Pancreas (tissue), 10 donors: ENCODE measurements at places on chromosomes 5 and 9.
A peak's percentile ranks its signal among the peaks of the same experiment; 100 is the strongest.

GRCh38 chr9:93301291-93301811 lies 117.4 kb downstream of the WNK2 start:
- no peaks in the 10 kb centered on the region for H3K27me3 ChIP-seq
- peak; percentile 63 for DNase-seq
- H3K36me3 ChIP-seq = no peaks in the 10 kb centered on the region

GRCh38 chr5:76425928-76426804 lies 23.1 kb downstream of the IQGAP2 start:
- peaks cover 14% of the 10 kb centered on the region for H3K4me1 ChIP-seq
- no peaks in the 10 kb centered on the region for H3K27me3 ChIP-seq
- DNase-seq = no peak
- no peak overlapping the region for H3K27ac ChIP-seq

GRCh38 chr9:3520564-3520963 lies 5.2 kb downstream of the RFX3 start:
- no peak for DNase-seq
- peaks cover 12% of the 10 kb centered on the region for H3K4me1 ChIP-seq
- H3K36me3 ChIP-seq = no peaks in the 10 kb centered on the region
- no peak overlapping the region for H3K27ac ChIP-seq

DNA sequence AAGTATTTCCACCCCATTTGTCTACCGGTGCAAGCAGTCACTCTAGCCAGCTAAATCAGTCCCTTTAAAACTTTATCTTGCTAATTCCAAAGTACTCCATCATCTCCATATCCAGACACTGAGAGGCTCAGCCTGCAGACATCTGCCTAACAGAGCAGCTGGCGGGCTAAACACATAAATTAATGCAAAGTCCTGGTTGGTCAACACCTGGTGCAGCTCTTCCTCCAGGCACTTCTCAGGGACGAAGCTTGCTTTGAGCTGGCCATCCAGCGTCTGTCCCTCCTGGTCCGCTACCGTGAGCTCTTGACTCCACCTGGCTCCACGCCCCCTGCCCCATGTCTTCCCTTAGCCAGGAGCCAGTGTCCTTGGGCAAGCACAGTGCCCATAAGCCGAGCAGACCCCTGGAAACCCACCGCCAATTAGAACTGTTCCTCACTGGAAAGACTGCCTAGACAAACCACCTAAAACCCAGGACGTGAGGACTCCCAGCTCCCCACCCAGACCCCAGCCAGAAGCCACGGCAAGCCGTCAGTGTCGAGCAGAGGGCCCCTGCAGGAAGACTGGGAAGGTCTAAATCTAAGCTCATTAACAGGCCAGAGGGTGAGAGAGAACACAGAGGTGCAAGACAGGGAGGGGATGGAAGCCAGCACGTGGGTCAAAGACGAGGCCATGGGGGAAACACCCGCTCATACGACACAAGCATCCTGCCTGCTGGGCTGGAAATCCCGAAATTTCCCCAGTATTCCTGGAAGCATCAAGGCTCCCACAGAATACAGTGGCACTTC lies 120.0 kb downstream of the COL23A1 start:
- H3K36me3 ChIP-seq = no peaks in the 10 kb centered on the region
- H3K4me1 ChIP-seq = no peaks in the 10 kb centered on the region
- H3K27ac ChIP-seq = no peak overlapping the region
- no peak for DNase-seq
- no peak overlapping the region for H3K4me3 ChIP-seq
- H3K27me3 ChIP-seq = no peaks in the 10 kb centered on the region

DNA sequence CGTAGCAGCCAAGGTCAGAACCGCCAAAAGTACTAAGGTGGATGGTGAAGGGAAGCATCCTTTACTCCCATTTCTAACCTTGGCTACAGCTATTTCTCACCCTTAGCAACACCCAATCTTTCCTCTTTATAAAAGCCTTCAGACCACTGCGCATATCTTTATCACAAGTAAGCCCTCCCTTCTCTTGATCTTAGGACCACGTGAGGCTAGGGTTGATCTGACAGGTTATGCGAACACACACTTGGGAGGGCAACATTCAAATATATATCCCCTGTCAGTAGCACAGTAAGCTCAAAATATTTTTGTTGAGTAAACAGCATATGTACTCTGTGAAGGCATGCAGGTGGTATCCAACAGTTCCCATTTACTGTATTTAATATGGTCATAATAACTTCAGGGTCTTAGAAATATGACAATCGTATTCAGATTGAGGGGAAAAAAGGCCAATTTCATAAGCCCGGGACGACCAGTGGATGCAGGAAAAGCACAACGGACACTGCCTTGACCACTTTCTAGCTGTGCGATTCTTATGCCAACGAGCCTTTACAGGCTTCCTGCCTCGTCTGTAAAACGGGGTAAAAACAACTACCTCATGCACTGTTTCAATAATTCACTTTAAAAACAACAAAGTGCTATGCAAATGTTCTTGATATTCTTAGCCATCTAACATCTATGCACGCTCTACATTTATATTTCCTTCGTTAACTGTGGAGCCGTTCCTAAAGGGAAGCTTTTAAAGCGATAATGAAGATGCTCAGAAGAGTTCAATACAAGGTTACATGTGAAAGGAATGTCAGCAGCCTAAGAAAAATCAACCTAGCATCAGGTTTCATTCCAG lies 1.3 kb downstream of the ARSB start:
- peak overlapping the region; percentile 77 for H3K4me3 ChIP-seq
- H3K27ac ChIP-seq = peak overlapping the region; percentile 91
- H3K27me3 ChIP-seq = no peaks in the 10 kb centered on the region
- H3K4me1 ChIP-seq = peaks cover 21% of the 10 kb centered on the region

DNA sequence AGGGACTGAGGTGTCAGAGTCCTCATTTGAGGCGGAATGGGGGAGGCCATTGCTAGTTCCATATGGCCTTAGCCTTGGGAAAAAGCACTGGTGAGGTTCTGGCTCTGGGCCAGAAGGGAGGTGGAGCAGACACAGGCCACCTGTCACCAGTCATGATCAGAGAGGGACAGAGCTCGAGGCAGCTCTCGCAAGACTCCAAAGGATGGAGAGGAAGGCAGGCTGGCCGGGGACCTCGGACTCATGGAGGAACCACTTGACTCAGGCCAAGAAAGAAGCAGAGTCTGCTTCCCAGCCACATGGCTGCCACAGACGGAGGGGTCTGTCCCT lies 29.2 kb upstream of the NSMF start:
- H3K27ac ChIP-seq = no peak overlapping the region
- H3K4me3 ChIP-seq = peak overlapping the region; percentile 13
- H3K27me3 ChIP-seq = no peaks in the 10 kb centered on the region
- peak; percentile 90 for DNase-seq

DNA sequence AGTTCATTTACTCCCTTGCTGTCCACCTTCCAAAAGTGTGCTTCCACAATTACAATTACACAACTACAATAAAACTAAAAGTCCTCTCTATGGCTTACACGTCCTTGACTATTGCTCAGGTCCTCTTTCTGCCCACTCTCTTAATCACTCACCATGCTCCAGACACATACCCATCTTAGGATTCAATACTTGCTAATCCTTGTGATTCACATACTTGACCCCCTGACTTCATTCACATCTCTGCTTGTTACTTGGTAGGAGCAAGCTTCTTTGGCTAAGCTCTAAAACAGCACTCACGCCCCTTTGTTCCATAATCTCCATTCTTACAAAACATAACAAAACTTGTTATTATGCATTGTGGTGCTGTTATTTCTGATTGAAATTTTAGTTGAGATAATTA lies 215.8 kb downstream of the EDIL3 start:
- DNase-seq = no peak
- H3K36me3 ChIP-seq = no peaks in the 10 kb centered on the region
- no peak overlapping the region for H3K27ac ChIP-seq
- no peak overlapping the region for H3K4me3 ChIP-seq
- no peaks in the 10 kb centered on the region for H3K4me1 ChIP-seq
- H3K27me3 ChIP-seq = no peaks in the 10 kb centered on the region

DNA sequence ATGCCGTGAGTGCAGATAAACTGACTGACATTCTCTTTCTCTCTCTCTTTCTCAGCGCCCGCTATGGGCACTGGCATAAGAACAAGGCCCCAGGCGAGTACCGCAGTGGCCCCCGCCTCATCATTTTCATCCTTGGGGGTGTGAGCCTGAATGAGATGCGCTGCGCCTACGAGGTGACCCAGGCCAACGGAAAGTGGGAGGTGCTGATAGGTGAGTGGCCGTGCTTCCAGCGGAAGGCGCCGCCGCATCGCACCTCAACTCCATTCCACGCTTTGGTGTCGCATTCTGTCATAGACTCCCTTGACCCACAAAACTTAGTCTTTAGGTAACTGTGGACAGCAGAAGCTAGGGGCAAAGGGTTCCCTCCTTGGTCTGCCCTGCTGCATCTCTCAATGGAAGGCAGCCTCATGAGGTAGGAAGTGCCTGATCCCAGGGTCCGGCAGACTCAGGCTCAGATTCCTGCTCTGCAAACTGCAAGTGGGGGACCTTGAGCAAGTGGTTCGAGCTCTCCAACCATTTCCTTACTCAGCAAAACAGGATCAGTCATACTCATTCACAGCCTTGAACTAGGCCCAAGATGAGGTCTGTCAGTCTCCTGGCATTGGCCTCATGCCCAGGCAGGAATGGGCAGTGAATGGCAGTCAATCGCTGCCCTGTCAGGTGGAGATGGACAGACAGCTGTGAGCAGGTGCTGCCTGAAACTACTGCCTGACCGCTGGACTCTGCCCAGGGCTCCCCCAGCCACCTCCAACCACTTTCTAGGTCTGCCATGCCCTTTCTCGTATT lies 24.2 kb upstream of the CFAP157 start:
- no peaks in the 10 kb centered on the region for H3K27me3 ChIP-seq
- H3K36me3 ChIP-seq = peaks cover 19% of the 10 kb centered on the region
- no peaks in the 10 kb centered on the region for H3K4me1 ChIP-seq
- H3K27ac ChIP-seq = no peak overlapping the region

DNA sequence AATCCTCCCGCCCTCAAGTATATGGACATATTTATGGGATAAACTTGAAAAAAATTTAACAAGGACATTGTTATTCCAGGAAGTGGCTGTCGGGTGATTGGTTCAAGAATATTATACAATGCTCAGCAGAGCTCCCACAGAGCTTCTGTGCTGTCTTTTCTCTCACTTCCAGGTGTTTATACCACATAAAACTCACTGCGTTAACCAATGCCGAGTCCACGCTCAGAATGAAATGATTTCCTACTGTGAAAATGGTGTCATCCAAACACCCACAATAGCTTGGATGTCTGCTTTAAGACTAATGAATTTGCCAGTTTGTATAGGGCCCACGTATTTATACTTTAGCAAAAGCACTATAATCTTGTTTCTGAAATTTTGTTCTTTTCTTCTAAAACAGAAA lies 368.2 kb downstream of the NDUFS4 start:
- no peaks in the 10 kb centered on the region for H3K27me3 ChIP-seq
- DNase-seq = no peak
- no peaks in the 10 kb centered on the region for H3K4me1 ChIP-seq
- no peak overlapping the region for H3K27ac ChIP-seq
- H3K36me3 ChIP-seq = no peaks in the 10 kb centered on the region

GRCh38 chr5:96794757-96795156 lies 13.0 kb downstream of the ERAP1 start:
- H3K27me3 ChIP-seq = no peaks in the 10 kb centered on the region
- no peaks in the 10 kb centered on the region for H3K36me3 ChIP-seq
- H3K27ac ChIP-seq = no peak overlapping the region
- no peak overlapping the region for H3K4me3 ChIP-seq

GRCh38 chr5:39409033-39409432 lies 15.7 kb downstream of the DAB2 start:
- H3K36me3 ChIP-seq = no peaks in the 10 kb centered on the region
- H3K27ac ChIP-seq = no peak overlapping the region
- H3K4me1 ChIP-seq = peaks cover 4% of the 10 kb centered on the region
- no peak for DNase-seq
